Glomerular endothelial cell (primary cell): ENCODE measurements at places on chromosomes 3 and 15. TPM values are rescaled to one million over a fixed set of nuclear protein-coding genes. Genes with fewer than 3 reads are reported as not detected.

GOLGA8J gene
- not detected in 2 replicates for total RNA-seq

GOLGA8N gene
- 2.0 and 2.4 TPM in 2 replicates for total RNA-seq

PFKFB4 gene
- 6.5 and 10.7 TPM in 2 replicates for total RNA-seq

SPINK8 gene
- not detected in 2 replicates for total RNA-seq

BNC1 gene
- 6.6 and 8.0 TPM in 2 replicates for total RNA-seq

AQP9 gene
- not detected in 2 replicates for total RNA-seq

VEPH1 gene
- 68.7 and 80.8 TPM in 2 replicates for total RNA-seq

PARP15 gene
- 1.1 and 4.3 TPM in 2 replicates for total RNA-seq

MUC20 gene
- total RNA-seq: 0.10 TPM in 1 of 2 replicates, not detected in the other

CHRFAM7A gene
- total RNA-seq: 0.44 and 1.1 TPM in 2 replicates

ITGA11 gene
- 50.8 and 54.2 TPM in 2 replicates for total RNA-seq

B3GALNT1 gene
- total RNA-seq: 9.2 and 10.6 TPM in 2 replicates

SLC38A3 gene
- not detected in 2 replicates for total RNA-seq

ALPK3 gene
- 68.4 and 91.5 TPM in 2 replicates for total RNA-seq

FRMD4B gene
- total RNA-seq: 55.5 and 87.6 TPM in 2 replicates

ABHD10 gene
- 16.3 and 20.3 TPM in 2 replicates for total RNA-seq

FSIP1 gene
- total RNA-seq: 0.06 and 0.73 TPM in 2 replicates

KCNH8 gene
- not detected in 2 replicates for total RNA-seq
